Muscle of leg (tissue), 16 donors: ENCODE measurements at places on chromosomes 4 and X. TPM values are rescaled to one million over a fixed set of nuclear protein-coding genes. Genes with fewer than 3 reads are reported as not detected.

DNA sequence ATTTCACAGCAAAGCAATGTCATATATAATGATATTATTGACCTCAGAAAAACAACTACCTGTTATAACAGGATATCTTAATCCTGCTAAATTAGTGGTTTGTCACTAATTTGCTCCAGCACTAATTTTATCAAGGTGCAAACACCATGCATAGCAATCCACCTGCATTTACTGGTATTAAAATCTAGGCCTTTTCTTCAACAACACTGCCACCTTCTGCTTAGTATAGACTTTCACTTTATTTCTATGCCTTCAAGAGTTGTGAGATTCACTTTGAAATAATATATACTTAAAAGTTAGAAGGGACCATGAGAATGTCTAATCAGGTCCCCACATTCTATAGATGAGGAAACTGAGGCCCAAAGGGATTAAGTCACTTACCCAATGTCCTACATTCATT, 82.1 kb upstream of the IQCM start:
- H3K27ac ChIP-seq, result no peak overlapping the region
- DNase-seq, result peak; percentile 28
- no peaks in the 10 kb centered on the region for H3K4me1 ChIP-seq
- H3K4me3 ChIP-seq, result no peak overlapping the region

DNA sequence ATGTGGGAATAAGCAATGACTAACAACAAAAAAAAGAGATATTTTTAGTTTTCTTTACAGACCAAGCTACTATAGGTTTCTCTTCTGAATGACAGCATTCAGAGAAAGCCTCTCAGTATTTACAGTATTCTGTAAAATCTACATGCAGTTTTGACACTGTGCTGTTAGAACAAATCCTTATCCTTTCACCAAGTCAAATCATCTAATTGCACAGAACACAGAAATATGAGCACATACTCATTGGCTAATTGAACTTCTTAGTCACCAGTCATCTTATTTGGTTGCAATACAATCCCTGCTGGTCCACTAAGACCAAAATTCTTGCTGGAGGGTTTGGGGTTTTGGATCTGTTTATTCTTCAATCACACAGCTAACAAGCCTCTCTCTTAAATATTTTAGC, 5.7 kb downstream of the ACOT9 start:
- peaks cover 8% of the 10 kb centered on the region for H3K27me3 ChIP-seq
- H3K36me3 ChIP-seq, result no peaks in the 10 kb centered on the region
- H3K4me3 ChIP-seq, result no peak overlapping the region
- H3K4me1 ChIP-seq, result peaks cover 6% of the 10 kb centered on the region
- DNase-seq, result no peak
- H3K27ac ChIP-seq, result no peak overlapping the region

Gene EMCN
- total RNA-seq, result 36.1 TPM

GRCh38 chr4:47598320-47598719, 113.2 kb downstream of the ATP10D start:
- H3K4me1 ChIP-seq, result no peaks in the 10 kb centered on the region
- H3K27ac ChIP-seq, result no peak overlapping the region
- no peak overlapping the region for H3K4me3 ChIP-seq
- H3K27me3 ChIP-seq, result no peaks in the 10 kb centered on the region

DNA sequence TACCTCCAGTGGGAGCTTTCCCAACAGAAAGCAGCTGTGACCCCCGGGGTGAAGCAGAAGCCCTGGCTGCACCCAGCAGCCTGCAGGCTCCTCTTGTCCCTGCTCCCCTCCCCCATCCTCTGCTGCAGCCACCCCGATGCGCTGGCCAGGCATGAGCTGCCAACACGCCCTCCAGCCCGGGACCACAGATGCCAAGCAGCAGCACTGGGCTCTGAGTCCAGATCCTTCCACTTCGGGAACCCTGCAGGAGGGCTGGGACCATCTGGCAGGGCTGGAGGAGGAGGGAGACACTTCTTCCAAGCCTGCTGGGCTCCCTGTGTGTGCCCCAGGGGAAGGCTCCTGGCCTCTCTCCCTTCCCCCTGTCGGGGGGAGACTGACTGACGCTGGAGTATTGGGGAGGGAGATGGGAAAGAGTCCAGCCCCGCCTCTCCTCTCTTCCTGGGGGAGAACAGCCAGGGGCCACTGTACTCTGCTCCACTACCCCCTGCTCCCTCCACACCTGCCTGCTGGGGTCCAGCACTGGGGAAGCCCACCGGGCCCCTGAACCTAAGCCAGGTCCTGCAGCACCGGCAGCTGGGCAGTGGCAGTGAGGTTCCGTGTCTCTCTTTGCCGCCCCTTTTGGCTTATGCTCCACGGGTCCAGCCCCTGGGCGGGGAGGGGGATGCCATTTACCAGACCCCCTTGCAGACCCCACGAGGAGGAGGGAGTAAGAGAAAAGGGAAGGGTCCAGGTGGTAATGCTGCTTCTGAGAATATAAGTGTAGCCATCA, 55.7 kb downstream of the PPP2R2C start:
- H3K4me1 ChIP-seq, result no peaks in the 10 kb centered on the region
- H3K36me3 ChIP-seq, result no peaks in the 10 kb centered on the region
- peak; percentile 6 for DNase-seq
- H3K27ac ChIP-seq, result no peak overlapping the region
- peaks cover 15% of the 10 kb centered on the region for H3K27me3 ChIP-seq

DNA sequence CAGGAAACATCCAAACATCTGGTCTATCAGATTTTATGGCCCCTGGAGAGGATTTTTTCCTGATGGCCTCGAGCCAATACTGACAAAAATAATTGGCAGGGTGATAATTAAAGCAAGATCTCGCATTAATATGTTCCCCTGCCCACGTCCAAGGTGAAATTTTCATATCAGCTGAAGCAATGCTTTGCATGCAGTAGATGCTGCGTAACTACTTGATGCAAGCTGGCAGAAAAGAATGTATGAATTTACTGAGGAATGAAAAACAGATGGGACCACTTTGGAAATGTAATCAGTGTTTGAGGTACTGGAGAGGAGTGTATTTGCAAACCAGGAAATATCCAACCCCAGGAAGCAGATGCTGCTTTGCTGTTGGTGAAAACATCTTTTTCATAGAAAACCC, 36.8 kb upstream of the REST start:
- peak overlapping the region; percentile 77 for H3K27ac ChIP-seq
- peaks cover 17% of the 10 kb centered on the region for H3K4me1 ChIP-seq
- H3K27me3 ChIP-seq, result no peaks in the 10 kb centered on the region
- DNase-seq, result peak; percentile 90
- no peaks in the 10 kb centered on the region for H3K36me3 ChIP-seq
- peak overlapping the region; percentile 11 for H3K4me3 ChIP-seq

DNA sequence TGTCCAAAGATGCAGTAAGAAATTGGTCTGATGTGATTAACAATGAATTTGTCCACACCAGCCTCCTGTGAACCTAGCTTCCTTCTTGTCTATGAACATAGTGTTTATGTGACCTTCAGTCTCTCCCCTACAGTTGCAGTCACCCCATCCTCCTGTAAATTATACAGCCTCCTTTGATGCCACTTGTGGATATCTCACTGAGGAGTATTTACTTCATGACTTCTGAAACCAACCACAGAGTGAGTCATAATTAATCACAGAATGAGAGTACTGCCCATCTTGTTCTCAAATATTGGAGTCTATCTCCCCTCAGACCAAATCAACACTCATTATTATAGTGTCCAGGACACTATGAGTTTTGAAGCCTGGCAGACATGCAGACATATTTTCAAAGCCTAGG, 27.3 kb upstream of the XAGE2 start:
- DNase-seq, result no peak
- no peaks in the 10 kb centered on the region for H3K4me1 ChIP-seq
- H3K36me3 ChIP-seq, result no peaks in the 10 kb centered on the region
- H3K27me3 ChIP-seq, result peaks cover 33% of the 10 kb centered on the region

DNA sequence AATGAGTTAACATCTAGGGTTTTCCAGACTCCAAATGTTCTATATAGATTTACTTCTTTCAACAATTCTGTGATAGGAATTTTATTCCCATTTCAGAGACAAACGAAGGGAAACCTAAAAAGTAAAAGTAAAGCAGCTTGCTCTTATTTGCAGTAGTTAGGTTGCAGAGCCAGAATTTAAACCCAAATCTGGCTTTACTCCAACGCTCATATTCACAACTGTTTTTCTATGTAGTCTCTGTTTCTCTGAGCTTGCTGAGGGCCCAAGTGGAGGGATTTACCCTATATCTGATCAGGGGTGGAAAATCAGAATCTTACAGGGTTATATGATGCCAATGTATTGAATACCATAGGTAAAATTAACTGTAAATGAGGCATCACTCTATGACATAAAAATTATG, 599.1 kb upstream of the GRIA3 start:
- H3K4me1 ChIP-seq, result no peaks in the 10 kb centered on the region
- no peaks in the 10 kb centered on the region for H3K36me3 ChIP-seq
- peak; percentile 38 for DNase-seq
- H3K27ac ChIP-seq, result no peak overlapping the region
- H3K4me3 ChIP-seq, result no peak overlapping the region

GRCh38 chrX:69496183-69496582, 7.9 kb upstream of the NALF2 start:
- no peaks in the 10 kb centered on the region for H3K36me3 ChIP-seq
- peaks cover 25% of the 10 kb centered on the region for H3K27me3 ChIP-seq

Gene SLC16A2
- 18.9 TPM for total RNA-seq

- no peak overlapping the region for H3K4me3 ChIP-seq
- DNase-seq, result peak; percentile 13
- peaks cover 34% of the 10 kb centered on the region for H3K27me3 ChIP-seq
- no peaks in the 10 kb centered on the region for H3K36me3 ChIP-seq
- no peaks in the 10 kb centered on the region for H3K4me1 ChIP-seq
Observed at GRCh38 chrX:50871922-50872453, 38.5 kb upstream of the BMP15 start.

DNA sequence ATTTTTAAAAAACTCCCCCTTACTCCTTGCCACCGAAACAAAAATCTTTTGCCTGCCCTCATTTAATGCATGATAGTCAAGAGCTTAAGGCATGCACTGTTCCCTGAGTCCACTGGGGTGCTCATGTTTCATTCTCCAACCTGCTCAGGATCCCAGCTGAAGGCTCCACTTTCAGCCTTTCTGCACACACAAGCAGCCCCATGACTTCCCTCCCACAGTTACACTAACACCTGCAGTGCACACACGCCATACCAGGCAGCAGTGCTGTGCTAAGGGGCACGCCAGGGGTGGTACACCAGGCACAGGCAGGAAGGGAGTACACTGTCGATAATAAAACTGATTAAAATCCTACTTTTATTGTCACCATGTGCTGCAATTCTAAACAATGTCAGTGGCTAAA, 385.2 kb downstream of the BMPR1B start:
- no peaks in the 10 kb centered on the region for H3K27me3 ChIP-seq
- peak; percentile 14 for DNase-seq
- no peaks in the 10 kb centered on the region for H3K36me3 ChIP-seq
- no peak overlapping the region for H3K4me3 ChIP-seq
- no peaks in the 10 kb centered on the region for H3K4me1 ChIP-seq

DNA sequence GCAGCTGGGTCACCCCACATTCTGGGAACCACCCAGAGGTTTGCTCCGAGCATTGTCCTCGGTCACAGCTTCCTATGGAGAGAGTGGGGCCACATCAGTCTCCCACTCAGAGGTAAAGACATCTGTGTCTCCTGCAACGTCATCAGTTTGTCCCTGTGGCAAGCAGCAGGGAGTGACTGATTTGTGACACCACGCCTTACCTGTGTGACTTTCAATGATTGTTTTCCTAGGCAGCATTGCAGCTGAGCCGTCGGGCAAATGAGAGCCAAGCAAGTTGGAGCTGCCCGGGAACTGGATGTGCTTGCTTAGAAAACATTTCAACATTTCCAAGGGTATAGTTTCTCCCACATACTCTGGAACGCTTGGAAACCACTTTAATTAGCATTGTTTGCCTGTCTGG, 29.7 kb upstream of the HELT start:
- no peak overlapping the region for H3K27ac ChIP-seq
- H3K27me3 ChIP-seq, result peaks cover 2% of the 10 kb centered on the region
- H3K4me3 ChIP-seq, result no peak overlapping the region
- DNase-seq, result no peak
- H3K4me1 ChIP-seq, result peaks cover 1% of the 10 kb centered on the region

Gene COX7B2
- not detected for total RNA-seq

- no peak overlapping the region for H3K27ac ChIP-seq
- no peak overlapping the region for H3K4me3 ChIP-seq
- H3K4me1 ChIP-seq, result no peaks in the 10 kb centered on the region
- no peaks in the 10 kb centered on the region for H3K36me3 ChIP-seq
Observed at GRCh38 chr4:11843340-11843739, 414.6 kb upstream of the HS3ST1 start.

Gene TSR2
- total RNA-seq, result 24.7 TPM

DNA sequence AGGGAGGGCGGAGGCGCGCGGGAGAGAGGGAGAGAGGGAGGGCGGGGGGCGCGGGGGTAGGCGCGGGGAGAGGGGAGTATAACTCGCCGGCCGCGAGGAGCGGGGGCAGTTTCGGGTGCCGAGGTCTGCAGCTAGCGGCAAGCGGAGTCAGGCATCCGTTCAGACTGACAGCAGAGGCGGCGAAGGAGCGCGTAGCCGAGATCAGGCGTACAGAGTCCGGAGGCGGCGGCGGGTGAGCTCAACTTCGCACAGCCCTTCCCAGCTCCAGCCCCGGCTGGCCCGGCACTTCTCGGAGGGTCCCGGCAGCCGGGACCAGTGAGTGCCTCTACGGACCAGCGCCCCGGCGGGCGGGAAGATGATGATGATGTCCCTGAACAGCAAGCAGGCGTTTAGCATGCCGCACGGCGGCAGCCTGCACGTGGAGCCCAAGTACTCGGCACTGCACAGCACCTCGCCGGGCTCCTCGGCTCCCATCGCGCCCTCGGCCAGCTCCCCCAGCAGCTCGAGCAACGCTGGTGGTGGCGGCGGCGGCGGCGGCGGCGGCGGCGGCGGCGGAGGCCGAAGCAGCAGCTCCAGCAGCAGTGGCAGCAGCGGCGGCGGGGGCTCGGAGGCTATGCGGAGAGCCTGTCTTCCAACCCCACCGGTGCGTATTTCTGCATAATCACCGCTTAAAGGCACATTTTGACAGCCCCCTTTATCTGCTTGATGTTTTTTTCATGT, at the start of gene POU4F2:
Gene POU4F2, plus strand, starts transcription at position 108 of the 720 bp plus-strand sequence. Its CDS starts 248 bp downstream, at position 356.
- H3K4me1 ChIP-seq, result peaks cover 17% of the 10 kb centered on the region
- H3K4me3 ChIP-seq, result no peak within 1 kb of the TSS
- H3K27me3 ChIP-seq, result peaks cover 61% of the 10 kb centered on the region
- no peak within 1 kb of the TSS for H3K27ac ChIP-seq
- no peak for DNase-seq

- no peak for DNase-seq
- no peak overlapping the region for H3K4me3 ChIP-seq
- peaks cover 33% of the 10 kb centered on the region for H3K4me1 ChIP-seq
Observed at GRCh38 chr4:139562067-139562684, 6.2 kb upstream of the SETD7 start.

Gene INTS6L
- 11.3 TPM for total RNA-seq

DNA sequence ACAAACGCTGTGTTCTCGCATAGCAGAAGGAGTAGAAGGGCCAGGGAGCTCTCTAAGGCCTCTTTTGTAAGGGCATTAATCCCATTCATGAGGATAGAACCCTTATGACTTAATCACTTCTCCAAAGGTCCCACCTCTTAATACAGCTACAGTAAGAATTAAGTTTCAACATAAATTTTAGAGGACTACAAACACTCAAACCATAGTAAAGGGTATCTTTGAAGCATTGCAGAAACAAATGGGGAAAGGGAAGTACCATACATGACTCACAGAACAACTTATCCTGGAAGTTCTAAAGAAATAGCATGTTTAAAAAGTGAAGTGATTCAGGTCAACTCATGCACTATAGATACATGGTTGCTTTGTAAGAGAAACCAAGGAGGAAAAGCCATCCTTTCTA, 680.8 kb downstream of the RPA4 start:
- no peak overlapping the region for H3K27ac ChIP-seq
- H3K36me3 ChIP-seq, result no peaks in the 10 kb centered on the region
- H3K4me3 ChIP-seq, result no peak overlapping the region
- no peaks in the 10 kb centered on the region for H3K4me1 ChIP-seq
- no peak for DNase-seq

GRCh38 chr4:79413032-79413885, 5.2 kb upstream of the GK2 start:
- no peak for DNase-seq
- H3K27ac ChIP-seq, result no peak overlapping the region
- no peaks in the 10 kb centered on the region for H3K27me3 ChIP-seq
- H3K36me3 ChIP-seq, result no peaks in the 10 kb centered on the region
- no peaks in the 10 kb centered on the region for H3K4me1 ChIP-seq
- no peak overlapping the region for H3K4me3 ChIP-seq
